ENCODE measurements at places on chromosomes 5 and 9.

DNA sequence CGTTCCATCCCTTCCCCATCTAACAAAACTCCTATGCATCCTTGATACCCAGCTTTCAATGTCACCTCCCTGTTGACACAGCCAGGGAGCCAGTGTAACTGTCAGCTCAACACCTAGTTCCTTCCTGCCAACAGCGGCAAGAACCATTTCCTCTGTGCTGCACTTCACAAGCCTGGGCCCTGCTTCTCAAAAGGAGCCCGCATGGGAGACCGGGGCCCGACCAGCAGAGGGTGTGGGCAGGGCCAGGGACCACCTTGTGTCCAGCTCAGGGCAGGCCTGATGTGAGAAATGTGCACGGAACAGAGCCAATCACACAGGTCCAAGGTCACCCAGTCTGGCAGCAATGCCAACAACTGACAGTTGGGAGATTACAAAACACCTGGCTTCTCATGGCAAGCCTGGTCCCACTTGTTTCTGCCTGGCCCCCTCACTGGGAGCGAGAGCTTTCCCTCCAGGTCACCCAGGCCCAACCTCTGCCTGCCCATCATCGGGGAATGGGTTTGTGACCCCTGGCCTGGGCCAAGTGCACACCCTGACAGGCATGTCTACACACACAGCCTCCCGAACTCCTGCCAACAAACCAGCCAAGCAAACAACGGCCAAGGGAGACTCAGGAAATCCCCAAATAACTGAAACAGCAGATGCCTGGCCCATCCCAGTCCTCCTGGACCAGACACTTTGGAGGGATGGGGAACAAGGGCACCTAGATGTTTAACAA, 3.1 kb downstream of the RNF44 start:
- DNase-seq = peak; percentile 72

GRCh38 chr5:94908889-94909480, 290.5 kb downstream of the SLF1 start:
- DNase-seq = no peak

DNA sequence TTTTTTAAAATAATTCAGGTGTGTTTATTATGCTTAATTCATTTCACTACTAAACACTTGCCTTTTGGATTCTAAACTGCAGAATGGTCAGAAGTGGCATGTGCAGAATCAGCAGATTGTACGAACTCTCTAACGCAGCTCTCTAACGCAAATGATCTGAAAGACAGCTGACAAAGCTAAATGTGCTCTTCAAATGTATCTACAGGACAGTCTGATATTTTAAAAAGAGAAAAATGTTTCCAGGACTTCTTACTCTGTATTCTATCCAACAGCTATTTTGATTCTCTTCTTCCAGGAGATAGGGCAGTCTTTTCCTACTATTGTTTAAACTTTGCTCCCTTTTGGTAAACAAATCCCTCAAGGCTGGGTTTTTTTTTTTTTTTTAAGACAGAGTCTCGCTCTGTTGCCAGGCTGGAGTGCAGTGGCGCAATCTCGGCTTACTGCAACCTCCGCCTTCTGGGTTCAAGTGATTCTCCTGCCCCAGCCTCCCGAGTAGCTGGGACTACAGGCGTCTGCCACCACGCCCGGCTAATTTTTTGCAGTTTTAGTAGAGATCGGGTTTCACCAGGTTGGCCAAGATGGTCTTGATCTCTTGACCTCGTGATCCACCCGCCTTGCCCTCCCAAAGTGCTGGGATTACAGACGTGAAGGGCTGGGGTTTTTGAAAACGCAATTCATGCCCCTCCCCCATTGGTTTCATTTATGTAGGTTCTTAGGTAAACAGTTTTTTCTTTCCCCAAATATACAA, 1.2 kb downstream of the NMRK1 start:
- peak; percentile 44 for DNase-seq

- DNase-seq = no peak
These were observed 73.8 kb downstream of the MRPL36 start for GRCh38 chr5:1725641-1726468.

GRCh38 chr5:138274189-138274853, at the start of gene GFRA3:
TSS of gene GFRA3 (minus strand) at chr5:138274621. CDS start at chr5:138274424, 197 bp downstream.
- DNase-seq = no peak

DNA sequence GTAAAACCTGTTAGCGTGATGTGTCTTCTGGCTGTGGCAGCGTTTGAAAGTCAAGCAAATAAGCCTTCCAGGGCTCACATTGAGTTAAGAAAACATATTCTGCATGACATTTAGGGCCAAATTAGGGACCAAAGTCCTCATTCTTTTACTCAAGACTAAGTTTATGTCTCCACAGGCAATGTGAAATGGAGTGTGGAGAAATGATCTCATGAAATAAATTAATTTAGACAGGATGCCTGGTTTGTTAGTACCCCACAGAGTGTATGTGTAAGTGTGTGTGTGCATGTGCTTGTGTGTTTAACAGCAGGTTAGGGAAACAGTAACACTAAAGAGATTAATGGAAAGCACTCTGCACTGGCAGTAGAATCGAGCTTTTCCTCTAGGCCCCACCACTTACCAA, 82.9 kb upstream of the SNX2 start:
- DNase-seq = no peak

DNA sequence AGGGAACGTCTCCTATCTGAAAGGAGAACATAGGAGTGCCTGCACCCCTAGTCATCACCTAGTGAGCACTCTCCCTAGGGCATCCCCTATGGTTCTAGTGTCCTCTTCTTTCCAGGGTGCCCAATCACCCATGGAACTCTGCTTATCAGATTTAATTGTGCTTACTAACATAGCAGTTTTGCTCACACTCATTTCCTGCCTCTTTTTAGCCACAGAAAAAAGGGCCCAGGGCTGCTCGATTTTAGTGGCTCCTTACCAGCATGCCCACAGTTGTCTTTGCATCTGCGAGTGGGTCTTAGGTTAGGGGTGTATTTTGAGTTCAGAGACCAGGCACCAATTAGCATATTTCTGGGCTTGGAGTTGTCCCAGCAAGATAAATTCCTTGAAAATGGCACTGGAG, 1110.2 kb downstream of the TAF11L14 start:
- DNase-seq = no peak

- no peak for DNase-seq
These were observed 558.0 kb downstream of the EBF1 start for GRCh38 chr5:158541536-158542297.

GRCh38 chr5:88244686-88245085, 24.0 kb downstream of the TMEM161B start:
- no peak for DNase-seq

DNA sequence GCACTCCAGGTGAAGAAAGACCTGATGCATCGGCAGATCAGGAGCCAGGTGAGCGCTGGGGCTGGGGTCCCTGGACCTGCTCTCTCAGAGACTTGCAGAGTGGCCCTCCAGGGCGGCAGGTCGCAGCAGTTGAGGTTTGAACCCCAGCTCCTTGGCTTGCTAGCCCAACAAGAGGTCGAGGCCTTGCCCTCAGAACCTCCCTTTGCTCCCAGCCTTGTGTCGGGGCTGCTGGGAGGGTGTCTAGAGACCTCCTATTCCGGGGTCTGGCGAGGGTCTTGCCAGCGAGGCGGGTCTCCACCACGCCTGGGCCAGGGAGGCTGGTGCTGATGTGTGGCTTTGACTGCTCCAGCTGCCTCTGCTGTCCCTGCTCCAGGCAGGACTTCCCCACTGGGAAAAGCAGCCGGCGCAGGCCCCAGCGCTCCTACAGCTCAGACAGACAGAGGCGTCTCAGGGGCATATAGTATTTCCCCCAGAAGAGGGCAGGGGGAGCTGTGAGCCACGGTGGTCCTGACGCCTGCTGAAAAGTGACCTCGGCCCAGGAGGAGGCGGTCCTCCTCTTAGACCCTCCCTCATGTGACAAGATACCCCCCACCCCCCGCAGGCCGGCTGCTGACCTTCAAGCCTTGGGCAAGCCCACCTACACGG, 38.3 kb downstream of the LRSAM1 start:
- DNase-seq = no peak

- DNase-seq = no peak
These were observed 46.9 kb downstream of the RASGRF2 start for GRCh38 chr5:81006947-81007636.

GRCh38 chr5:15692706-15693381, 192.9 kb downstream of the FBXL7 start:
- DNase-seq = no peak

GRCh38 chr9:108956022-108956630, 21.9 kb downstream of the ABITRAM start:
- DNase-seq = no peak

GRCh38 chr5:124614836-124615385, 131.5 kb downstream of the ZNF608 start:
- DNase-seq = no peak

DNA sequence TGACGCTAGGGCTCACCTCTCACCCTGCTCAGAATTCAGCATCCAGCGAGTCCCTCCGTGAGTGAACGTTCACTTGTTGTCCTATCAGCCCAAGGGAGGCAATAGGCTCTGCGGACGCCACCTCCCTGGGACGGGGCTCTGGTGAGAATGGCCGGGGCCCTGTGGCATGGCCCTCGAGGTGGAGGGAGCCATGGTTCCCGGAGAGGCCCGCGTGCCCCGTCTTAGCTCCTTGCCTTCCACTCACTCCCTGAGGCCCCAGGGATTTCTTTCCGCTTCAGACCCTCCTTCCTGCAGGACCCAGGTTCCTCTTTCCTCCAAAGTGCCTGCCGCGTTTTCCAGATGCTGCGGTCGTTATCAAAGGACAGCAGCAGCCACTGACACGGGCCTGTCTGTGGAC, 21.5 kb downstream of the EXOC3 start:
- DNase-seq = no peak

GRCh38 chr9:100577776-100578448, at the start of gene CAVIN4:
TSS of gene CAVIN4 (plus strand) at chr9:100578079. CDS start at chr9:100578144, 65 bp downstream.
- DNase-seq = no peak

GRCh38 chr5:157384971-157385709, 74.9 kb upstream of the NIPAL4 start:
- DNase-seq = no peak

Data from body of pancreas (tissue), 4 donors.